ENCODE measurements at places on chromosomes 2 and 18. TPM values are rescaled to one million over a fixed set of nuclear protein-coding genes. Genes with fewer than 3 reads are reported as not detected.

- DNase-seq: no peak
Observed at GRCh38 chr18:46070815-46071652, 1.0 kb downstream of the PSTPIP2 start.

IL36A gene
- not detected for total RNA-seq

DNA sequence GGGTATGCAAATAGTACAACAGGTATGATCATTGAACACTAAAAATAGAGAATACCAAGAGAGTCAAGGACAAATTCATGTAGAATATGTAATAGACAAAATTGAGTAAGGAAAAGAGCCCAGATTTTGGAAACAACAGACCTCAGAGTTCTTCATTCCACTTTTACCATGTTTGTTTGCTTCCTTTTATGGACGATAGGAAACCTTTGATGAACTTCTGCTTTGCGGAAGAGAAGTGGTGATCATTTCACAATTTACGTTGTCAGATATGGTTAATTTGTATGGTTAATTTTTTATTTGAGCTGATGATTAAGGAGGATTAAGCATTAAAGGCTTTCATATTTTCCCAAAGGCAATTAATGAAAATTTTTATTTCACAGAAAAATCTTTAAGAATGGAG is 16.3 kb downstream of the MARCHF7 start:
- DNase-seq: no peak

DNA sequence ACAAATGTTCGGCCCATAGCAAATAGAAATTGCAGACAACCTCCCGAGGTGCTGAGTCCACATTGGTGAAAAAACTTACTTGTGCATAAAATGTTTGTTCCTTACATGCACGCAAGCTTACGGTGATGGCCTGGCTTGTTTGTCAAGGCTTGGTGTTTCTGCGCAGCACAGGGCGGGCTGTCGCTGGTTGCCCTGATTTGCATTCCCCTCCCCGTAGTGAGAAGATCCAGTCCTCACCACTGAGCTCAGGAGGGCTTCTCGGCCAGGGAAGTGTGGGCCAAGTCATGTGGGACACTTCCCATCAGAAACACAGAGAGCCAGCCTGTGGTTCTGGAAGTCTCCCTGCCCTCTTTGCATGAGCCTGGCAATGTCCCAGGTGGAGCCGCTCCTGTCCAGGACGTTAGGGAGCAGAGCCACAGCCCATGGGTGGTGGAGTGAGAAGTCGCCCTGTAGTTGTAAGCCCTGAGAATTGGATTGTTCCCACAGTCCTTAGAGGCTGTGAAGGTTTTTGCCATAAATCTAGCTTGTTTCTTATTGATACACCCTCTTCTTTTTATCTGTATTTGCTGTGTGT is 152.7 kb downstream of the TWIST2 start:
- DNase-seq: no peak

DNA sequence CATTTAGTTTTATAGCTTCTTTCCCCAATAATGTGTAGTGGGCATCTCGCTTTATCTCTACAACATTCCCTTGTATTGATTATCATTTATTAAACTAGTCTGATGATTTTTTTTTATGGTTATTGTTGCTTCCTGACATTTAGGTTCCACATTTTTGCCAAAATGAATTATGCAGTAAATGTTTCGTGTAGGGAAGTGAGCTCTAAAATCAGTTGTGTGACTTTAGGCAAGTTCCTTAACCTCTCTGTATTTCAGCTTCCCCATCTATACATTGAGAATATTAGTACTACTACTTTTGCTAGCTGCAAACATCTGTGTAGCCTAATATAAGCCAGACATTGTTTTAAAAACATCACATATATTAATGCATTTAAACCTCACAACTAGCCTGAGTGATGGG is 22.9 kb downstream of the SOCS6 start:
- no peak for DNase-seq

GRCh38 chr2:114083717-114084387 is 194.0 kb downstream of the ACTR3 start:
- DNase-seq: no peak

Data from neural crest cell (in vitro differentiated cells).